T-helper 9 cell (primary cell): ENCODE measurements at places on chromosomes 12 and 14.

DNA sequence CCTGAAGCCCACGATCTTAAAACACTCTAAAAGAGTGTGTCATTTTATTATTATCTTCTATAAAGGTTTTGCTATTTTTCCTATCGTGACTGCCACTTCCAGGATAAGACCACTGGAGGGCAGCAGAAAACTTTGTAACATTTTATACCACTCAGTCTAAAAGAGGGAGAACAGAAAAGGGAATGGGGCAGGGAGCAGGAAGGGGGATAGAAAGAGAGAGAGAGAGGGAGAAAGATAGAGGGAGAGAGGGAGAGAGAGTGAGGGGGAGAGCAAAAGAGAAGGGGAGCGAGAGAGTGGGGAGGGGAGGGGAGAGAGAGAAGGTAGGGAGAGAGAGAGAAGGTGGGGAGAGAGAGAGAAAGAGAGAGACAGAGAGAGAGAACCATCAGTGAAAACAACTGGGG, 2.0 kb upstream of the ART4 start:
- peak; percentile 15 for DNase-seq

DNA sequence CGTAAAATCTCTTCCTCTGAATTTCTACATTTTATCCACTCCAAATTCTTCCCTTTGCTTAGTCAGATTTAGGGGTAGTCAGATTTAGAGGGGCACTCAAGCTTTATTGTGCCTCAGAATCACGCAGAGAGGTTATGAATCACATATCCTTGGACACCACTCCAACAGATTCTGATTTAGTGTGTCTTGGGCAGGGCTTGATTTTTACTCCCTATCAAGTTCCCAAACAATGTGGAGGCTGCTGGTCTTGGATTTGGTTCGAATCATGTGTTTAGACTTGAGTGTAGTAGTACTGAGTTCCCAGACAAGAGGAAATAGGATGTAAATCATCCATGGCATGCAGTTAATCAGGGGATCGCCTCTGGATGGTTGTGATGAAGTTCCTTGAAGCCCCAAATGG, 298.1 kb upstream of the CLEC14A start:
- DNase-seq = no peak

- no peak for DNase-seq
These were observed 189.4 kb downstream of the TMTC2 start for GRCh38 chr12:82876075-82876474.

DNA sequence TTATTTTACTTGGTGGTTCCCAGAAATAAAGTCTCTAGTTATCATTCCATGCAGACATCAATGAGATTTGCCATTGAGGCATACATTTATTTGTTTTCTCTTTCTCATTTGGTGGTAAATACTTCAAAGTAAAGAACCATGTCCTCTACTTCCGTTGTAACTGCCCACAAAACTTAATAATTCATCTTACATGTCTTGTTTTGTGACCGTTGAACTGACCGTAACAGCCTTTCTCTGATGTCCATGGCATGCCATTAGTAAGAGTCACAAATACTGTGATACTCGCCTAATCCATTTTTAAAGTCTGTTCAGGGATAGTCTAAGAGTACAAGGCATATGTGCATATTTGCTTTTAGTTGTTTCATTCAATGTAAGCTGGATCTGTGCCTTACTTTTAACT, 145.3 kb downstream of the ETV6 start:
- DNase-seq = no peak

GRCh38 chr12:522692-523378, 63.1 kb downstream of the B4GALNT3 start:
- no peak for DNase-seq

- no peak for DNase-seq
These were observed 1.2 kb downstream of the TESC start for GRCh38 chr12:117098024-117098360.

GRCh38 chr12:47935184-47935583, 28.2 kb upstream of the TMEM106C start:
- DNase-seq = no peak
